ENCODE measurements at places on chromosomes 11 and 22. TPM values are rescaled to one million over a fixed set of nuclear protein-coding genes. Genes with fewer than 3 reads are reported as not detected.

The BIRC3 gene
- 4.2 TPM for total RNA-seq

- H3K27me3 ChIP-seq: no peaks in the 10 kb centered on the region
- H3K4me1 ChIP-seq: no peaks in the 10 kb centered on the region
- no peak overlapping the region for H3K4me3 ChIP-seq
- H3K36me3 ChIP-seq: peaks cover 17% of the 10 kb centered on the region
- no peak overlapping the region for H3K27ac ChIP-seq
- no peak for DNase-seq
These were observed 12.8 kb downstream of the MOB2 start for GRCh38 chr11:1473786-1474185.

- H3K27me3 ChIP-seq: no peaks in the 10 kb centered on the region
- H3K4me3 ChIP-seq: no peak overlapping the region
- peaks cover 10% of the 10 kb centered on the region for H3K4me1 ChIP-seq
- no peak overlapping the region for H3K27ac ChIP-seq
These were observed 12.6 kb downstream of the OR6Q1 start for GRCh38 chr11:58043379-58043778.

DNA sequence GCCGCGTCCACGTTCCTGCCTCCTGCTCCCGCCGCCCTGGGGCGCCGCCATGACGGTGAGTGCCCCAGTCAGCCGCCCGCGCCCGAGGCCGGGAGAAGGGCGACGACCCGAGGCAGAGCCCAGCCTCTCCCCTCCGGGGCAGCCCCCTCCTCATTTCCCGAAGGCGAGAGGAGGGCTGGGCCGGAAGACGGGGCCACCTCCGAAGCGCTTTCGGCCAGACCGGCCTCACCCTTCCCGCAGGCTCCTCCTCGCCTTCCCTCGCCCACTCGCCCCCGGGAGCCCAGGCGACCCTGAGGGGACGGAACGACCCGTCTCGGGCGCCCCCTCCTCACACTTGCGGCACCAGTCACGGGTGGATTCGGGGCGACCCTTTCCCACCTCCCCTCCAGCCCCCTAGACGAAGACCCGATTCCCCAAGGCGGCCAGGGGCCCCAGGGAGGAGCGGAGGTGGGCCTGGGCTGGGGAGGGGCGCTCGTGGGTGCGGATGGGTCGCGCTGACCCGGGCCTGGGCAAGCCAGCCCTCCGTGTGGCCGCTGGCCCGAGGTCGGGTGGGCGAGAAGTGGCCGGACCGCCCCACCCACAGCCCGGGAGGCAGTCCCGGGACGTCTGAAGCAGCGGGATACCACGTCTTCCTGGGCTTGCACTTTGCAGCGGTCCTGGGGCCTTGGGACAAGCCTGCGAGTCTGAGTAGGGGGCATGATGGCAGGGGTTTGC is 49.7 kb downstream of the TRIOBP start:
- H3K4me1 ChIP-seq: peaks cover 58% of the 10 kb centered on the region
- H3K36me3 ChIP-seq: no peaks in the 10 kb centered on the region
- peak overlapping the region; percentile 82 for H3K4me3 ChIP-seq
- DNase-seq: no peak
- peak overlapping the region; percentile 67 for H3K27ac ChIP-seq

GRCh38 chr11:78432058-78432515 is 14.5 kb upstream of the GAB2 start:
- H3K27me3 ChIP-seq: no peaks in the 10 kb centered on the region
- H3K4me3 ChIP-seq: no peak overlapping the region
- peaks cover 12% of the 10 kb centered on the region for H3K36me3 ChIP-seq
- no peaks in the 10 kb centered on the region for H3K4me1 ChIP-seq

DNA sequence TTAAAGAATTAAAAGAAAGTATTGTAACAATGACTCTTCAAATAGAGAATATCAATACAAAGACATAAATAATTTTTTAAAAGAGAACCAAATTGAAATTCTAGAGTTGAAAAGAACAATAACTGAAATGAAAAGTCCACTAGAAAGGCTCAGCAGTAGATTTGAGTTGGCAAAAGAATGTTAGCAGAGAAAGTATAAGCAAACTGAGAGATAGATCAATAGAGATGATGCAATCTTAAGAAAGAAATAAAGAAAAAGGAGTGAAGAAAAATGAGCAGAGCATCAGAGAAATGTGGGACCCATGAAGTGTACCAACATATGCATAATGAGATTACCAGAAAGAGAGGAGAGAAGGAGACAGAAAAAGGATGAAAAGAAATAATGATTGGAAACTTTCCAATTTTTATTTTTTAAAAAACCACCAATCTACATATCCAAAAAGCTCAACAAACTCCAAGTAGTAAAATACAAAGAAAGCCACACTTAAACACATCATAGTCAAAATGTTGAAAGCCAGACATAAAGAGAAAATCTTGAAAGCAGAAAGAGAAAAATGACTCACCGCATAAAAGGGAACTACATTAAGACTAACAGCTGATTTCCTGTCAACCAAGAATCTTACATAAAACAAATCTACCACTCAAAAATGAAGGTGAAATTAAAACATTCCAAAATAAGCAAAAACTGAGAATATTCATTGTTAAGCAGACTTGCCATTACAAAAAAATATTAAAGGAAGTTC is 20.9 kb downstream of the NCF4 start:
- no peaks in the 10 kb centered on the region for H3K4me1 ChIP-seq
- no peak overlapping the region for H3K4me3 ChIP-seq
- peaks cover 28% of the 10 kb centered on the region for H3K27me3 ChIP-seq
- no peak for DNase-seq

- peaks cover 1% of the 10 kb centered on the region for H3K36me3 ChIP-seq
- H3K4me3 ChIP-seq: no peak overlapping the region
- no peaks in the 10 kb centered on the region for H3K27me3 ChIP-seq
- no peaks in the 10 kb centered on the region for H3K4me1 ChIP-seq
- no peak overlapping the region for H3K27ac ChIP-seq
- no peak for DNase-seq
These were observed 7.5 kb upstream of the C11orf65 start for GRCh38 chr11:108474664-108475463.

DNA sequence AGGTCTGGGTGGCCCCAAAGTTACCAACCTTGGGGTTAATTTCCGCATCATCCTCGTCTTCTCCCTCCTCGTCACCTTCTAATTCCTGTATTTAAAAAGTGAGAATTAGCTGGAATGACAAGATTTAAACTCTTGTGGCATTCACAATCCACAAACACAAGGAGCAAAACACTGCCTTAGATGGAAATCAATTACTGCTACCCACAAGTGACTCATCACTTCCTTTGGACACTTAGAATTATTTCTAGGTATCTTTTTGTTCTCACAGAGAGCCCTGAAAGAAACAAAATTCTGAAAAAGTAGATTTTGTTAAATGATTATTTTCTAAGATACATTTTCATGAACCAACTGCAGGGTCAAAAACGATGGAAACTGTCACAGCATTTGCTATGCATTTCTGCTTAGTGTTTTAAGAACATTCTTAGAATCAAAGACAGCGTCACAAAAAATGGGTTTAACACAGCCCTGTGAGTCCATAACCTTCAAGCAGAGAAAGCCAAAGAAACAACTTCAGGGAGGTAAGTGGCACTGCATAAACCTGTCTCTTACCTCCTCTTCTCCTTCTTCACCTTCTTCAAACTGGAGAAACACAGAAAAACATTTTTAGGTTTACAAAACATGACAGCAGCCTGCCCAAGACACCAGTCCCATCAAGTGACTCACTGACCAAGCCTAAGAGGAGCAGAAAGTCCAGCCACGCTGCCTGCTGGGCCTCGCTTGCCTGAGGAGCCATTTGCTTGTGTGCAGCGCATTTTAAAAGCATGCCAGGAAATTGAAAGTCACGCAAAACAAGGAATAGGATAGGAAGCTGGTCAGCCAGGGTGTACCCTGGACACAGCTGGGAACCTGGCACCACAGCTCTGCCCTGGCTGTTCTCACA is 22.3 kb upstream of the PHLDA2 start:
- no peaks in the 10 kb centered on the region for H3K27me3 ChIP-seq
- no peak overlapping the region for H3K4me3 ChIP-seq
- DNase-seq: no peak
- peaks cover 98% of the 10 kb centered on the region for H3K36me3 ChIP-seq

The KCNJ4 gene
- total RNA-seq: not detected

- H3K4me3 ChIP-seq: no peak overlapping the region
- no peaks in the 10 kb centered on the region for H3K27me3 ChIP-seq
- no peak overlapping the region for H3K27ac ChIP-seq
These were observed 10.0 kb downstream of the TPCN2 start for GRCh38 chr11:69058511-69059270.

DNA sequence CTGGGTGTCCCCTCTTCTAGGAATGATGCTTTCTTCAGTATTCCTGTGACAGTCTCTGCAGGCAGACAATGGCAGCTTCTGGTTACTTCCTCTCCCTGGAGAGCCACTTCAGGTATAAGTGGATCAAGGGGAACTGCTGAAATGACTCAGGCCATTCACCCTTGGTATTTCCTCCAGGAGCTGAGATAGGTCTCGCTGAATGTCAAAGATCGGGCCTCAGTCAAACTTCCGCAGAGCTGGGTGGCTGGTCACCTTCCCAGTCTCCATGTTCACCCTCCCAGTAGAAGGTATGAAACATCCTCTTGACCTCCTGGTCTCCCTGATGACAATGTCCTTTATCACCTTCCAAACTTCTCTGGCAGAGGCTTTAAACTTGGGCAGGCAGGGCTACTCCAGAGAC is 1.8 kb upstream of the ANKK1 start:
- no peaks in the 10 kb centered on the region for H3K27me3 ChIP-seq
- H3K4me3 ChIP-seq: no peak overlapping the region
- H3K36me3 ChIP-seq: no peaks in the 10 kb centered on the region
- DNase-seq: no peak

- no peak overlapping the region for H3K27ac ChIP-seq
- H3K4me3 ChIP-seq: no peak overlapping the region
- no peaks in the 10 kb centered on the region for H3K27me3 ChIP-seq
- no peaks in the 10 kb centered on the region for H3K4me1 ChIP-seq
- no peak for DNase-seq
These were observed 255.7 kb upstream of the NARS2 start for GRCh38 chr11:78830277-78830819.

DNA sequence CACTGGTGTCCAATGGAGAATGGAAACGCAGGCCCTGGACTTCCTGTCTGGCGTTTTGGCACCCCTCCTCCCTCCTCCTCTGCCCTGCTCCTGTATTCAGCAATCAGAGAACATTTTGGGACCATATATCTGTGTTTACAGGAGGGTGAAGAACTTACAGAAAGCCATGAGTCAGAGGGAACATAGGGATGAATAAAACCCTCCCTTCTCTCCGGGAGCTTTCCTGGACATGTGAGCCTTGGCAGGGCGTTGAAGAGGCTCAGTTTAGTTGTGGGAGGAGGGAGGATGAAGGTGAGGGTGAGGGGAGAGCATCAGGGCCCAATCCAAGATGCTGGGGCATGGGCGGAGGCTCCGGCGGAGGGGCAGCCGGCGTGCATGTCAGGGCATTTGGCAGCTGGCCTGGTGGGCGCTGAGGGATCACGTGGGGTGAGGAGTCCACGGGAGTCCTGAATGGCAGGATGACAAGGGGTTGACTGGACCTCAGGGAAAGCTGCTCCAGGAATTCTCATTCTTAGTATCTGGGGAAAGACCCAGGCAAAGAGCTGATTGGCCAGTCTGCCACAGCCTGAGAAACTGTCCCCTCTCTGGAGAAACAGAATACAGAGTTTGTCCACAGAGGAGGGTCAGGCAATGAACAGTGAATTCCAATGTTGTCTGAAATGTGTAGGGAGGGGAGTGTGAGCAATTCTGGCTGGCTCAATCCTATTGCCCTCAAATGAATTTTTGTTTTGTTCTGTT is 28.9 kb downstream of the MICAL2 start:
- no peak overlapping the region for H3K4me3 ChIP-seq
- H3K27me3 ChIP-seq: no peaks in the 10 kb centered on the region
- no peak for DNase-seq

The C11orf42 gene
- total RNA-seq: not detected

GRCh38 chr22:27139935-27140511 is 482.6 kb downstream of the MIAT start:
- no peak overlapping the region for H3K4me3 ChIP-seq
- no peaks in the 10 kb centered on the region for H3K36me3 ChIP-seq
- peaks cover 9% of the 10 kb centered on the region for H3K27me3 ChIP-seq
- H3K4me1 ChIP-seq: no peaks in the 10 kb centered on the region

- no peak overlapping the region for H3K27ac ChIP-seq
- H3K4me3 ChIP-seq: no peak overlapping the region
- DNase-seq: no peak
- no peaks in the 10 kb centered on the region for H3K36me3 ChIP-seq
- no peaks in the 10 kb centered on the region for H3K27me3 ChIP-seq
- no peaks in the 10 kb centered on the region for H3K4me1 ChIP-seq
These were observed 602.6 kb upstream of the API5 start for GRCh38 chr11:42709216-42709615.

GRCh38 chr11:94581926-94582325 is 14.8 kb downstream of the PIWIL4 start:
- H3K4me3 ChIP-seq: no peak overlapping the region
- no peak for DNase-seq
- H3K27me3 ChIP-seq: no peaks in the 10 kb centered on the region
- no peak overlapping the region for H3K27ac ChIP-seq
- no peaks in the 10 kb centered on the region for H3K4me1 ChIP-seq
- H3K36me3 ChIP-seq: no peaks in the 10 kb centered on the region

The CATSPER1 gene
- total RNA-seq: not detected

DNA sequence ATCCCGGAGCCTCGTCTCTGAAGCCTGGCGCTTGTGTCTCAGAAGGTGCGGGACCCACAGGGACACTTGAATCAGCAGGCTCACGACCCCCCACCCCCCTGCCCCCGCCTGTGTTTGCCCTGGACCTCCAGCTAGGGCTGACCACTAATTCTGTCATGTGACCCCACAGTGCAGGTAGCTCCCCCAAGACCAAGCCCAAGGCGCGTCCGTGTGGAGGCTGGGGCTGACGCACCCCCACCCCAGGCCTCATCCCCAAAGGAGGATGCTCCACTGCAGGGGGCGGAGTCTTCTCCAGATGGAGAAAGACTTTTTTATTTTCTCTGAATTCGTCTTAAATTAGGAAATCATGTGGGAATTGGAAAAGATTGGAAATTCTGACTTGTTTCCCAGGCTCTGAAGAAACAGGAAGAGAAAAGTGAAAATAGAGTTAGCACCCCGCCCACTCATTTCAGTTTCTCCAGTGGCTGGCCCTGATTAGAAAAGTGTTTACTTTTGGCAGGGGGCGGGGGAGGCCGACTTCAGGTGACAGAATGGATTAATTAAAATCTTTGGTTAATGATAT is 1.0 kb upstream of the RELA start:
- peaks cover 13% of the 10 kb centered on the region for H3K36me3 ChIP-seq
- H3K4me1 ChIP-seq: peaks cover 10% of the 10 kb centered on the region
- H3K4me3 ChIP-seq: peak overlapping the region; percentile 81
- no peak for DNase-seq
- H3K27me3 ChIP-seq: no peaks in the 10 kb centered on the region

DNA sequence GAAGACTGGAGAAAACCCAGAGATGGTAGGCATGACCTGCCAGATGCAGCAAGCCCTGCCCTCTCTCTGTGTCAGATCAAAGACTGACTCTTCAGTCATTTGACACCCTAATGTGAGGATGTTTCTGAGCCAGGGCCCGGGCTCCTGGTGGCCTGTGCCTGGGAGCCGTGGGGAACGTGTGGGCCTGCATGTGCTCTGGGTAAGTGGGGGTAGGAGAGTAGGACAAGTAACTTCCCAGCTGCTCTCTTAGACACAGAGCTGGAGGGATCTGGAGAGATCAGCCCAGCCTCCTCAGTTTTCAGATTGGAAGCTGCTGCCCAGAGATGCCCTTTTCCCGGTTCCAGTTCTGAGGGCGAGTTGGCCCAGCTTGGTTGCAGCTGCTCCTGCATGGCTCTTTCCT is 110.8 kb downstream of the TEAD1 start:
- H3K4me1 ChIP-seq: no peaks in the 10 kb centered on the region
- no peaks in the 10 kb centered on the region for H3K27me3 ChIP-seq
- no peak overlapping the region for H3K4me3 ChIP-seq
- no peak overlapping the region for H3K27ac ChIP-seq
- peaks cover 4% of the 10 kb centered on the region for H3K36me3 ChIP-seq
- no peak for DNase-seq

The NAALAD2 gene
- total RNA-seq: 8.0 TPM

The HEPN1 gene
- total RNA-seq: not detected
